ENCODE measurements at places on chromosomes 16 and 17.

DNA sequence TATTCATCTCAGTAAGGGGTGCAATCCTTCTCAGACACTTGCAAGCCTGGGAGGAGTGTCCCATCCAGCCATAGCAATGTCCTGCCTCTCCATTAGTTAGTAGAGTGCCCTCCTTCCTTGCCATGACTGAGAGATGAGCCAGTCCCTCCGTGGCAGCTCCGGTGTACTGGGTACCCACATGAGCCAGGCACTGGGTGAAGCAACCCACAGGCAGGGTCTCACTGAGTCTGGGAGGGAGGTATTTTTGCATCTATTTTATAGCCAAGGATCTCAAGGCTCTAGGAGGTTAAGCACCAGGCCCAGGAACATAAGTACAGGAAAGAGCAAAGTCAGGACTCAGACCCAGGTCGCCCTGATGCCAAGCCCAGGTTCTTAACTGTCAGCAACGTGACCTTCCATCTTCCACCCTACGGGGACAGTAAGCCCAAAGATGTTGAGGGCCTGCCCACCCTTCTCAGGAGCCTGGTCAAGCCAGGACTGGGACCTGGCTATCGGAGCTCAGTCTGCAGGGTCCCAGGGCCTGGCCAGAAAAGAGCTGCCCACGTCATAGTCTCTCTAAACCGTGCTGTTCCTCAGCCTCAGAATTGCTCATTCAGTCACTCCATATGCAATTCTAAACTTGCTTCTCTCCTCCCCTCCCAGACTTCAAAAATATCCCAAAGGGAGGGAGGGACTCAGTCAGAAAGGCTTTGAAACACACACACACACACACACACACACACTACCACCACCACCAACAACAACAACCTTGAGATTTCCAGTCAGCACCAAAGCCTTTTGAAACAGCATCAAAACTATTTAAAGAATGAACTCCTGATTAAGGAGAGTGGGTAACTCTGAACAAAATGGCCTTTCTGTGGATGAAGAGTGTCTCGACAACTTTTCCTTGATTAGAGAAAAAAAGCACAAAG is 16.6 kb downstream of the NOS2 start:
- no peak for DNase-seq

GRCh38 chr16:49986351-49987124 is 38.5 kb upstream of the CNEP1R1 start:
- no peak for DNase-seq

- no peak for DNase-seq
Observed at GRCh38 chr17:61209525-61209924, 190.1 kb upstream of the TBX2 start.

DNA sequence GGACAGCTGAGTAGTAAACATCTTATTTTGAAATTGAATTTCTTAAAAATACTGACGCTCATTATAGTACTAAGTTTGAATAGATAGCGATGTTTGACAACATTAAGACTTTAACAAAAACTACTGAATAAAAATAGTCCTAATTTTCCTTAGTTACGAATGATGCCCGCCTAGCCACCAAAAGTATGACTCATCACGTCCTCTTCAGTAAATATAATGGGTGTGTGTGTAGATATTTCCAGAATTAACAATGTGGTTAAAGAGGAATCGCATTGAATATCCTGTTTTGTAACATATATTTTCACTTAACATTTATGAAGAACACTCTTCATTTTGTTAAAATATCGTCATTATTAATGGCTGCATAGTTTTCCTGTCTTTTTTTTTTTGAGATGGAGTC is 187.6 kb downstream of the MYO1D start:
- DNase-seq, result no peak

GRCh38 chr17:39801055-39801454 is 63.1 kb downstream of the IKZF3 start:
- no peak for DNase-seq

DNA sequence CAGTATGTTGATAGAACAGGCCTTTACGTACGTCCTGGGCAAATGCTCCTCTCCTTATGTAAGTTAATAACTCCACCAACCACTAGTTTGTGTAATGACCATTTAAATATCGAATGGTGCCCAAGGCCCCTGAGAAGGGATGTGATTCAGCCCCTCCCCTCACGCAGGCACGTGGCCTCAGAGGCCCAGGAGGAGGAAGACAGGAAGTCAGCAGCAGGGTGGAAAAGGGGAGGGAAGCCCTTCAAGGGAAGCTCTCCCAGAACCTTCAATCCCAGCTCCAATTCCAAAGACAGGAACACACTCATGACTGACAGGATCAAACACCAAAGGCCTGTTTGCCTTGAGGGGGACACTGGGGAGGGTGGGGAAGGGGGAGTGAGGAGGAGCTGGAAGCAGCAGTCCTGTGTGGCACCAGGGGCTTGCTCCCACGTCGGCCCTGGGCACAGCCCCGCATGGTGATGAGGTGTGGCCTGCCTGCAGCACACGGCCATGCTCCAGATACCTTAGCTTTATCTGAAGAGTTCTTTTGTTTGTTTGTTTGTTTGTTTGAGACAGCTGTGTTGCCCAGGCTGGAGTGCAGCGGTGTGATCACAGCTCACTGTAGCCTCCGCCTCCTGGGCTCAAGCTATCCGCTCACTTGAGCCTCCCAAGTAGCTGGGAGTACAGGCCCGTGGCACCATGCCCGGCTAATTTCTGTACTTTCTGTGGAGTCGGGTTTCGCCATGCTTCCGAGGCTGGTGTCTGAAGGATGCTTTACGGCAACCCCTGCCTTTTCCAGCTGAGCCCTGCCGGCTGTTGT is 105.0 kb downstream of the ZNF778 start:
- no peak for DNase-seq

GRCh38 chr16:85061566-85061965 is 34.0 kb downstream of the KIAA0513 start:
- no peak for DNase-seq

- no peak for DNase-seq
Observed at GRCh38 chr17:43982171-43982570, 22.3 kb upstream of the NAGS start.

DNA sequence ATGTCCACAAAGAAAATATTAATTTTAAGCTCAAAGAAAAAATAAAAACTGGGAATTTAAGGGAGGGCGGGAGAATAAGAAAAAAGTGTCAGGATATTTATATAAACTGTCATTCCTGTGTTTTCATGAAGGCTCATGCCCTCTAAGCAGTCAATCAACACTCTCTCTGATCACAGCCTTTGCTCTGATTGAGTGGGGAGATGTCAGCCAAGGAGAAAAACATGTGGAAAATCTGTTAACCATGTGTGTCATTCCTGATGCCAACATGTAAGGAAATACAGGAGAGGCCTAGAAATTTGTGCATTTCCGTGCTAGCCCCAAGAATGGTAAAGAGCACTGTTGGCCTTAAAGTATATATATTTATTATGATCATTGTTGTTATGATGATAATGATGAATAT is 137.9 kb upstream of the IRX5 start:
- no peak for DNase-seq

- no peak for DNase-seq
Observed at GRCh38 chr17:1183171-1183873, 3.5 kb upstream of the ABR start.

GRCh38 chr16:67881621-67882161 is 3.0 kb upstream of the NRN1L start:
- no peak for DNase-seq

DNA sequence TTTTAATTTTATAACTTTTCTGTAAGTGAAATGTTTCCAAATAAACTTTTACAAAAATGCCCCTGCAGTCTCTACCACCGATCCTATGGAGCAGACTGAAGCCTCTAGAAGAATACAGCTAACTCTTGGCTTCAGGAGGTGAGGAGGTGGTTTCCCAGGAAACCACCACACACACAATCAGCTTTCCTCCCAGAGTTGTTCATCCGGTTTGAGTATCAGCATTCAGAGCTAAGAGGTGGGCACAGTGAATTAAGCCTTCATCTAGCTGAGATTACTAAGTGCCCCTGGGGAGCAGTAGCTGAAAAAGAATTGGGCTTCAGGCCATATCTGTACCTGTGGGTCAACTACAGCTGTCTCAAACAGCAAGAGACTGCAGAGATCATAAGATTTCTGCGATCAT is 139.7 kb downstream of the AATF start:
- peak; percentile 39 for DNase-seq

DNA sequence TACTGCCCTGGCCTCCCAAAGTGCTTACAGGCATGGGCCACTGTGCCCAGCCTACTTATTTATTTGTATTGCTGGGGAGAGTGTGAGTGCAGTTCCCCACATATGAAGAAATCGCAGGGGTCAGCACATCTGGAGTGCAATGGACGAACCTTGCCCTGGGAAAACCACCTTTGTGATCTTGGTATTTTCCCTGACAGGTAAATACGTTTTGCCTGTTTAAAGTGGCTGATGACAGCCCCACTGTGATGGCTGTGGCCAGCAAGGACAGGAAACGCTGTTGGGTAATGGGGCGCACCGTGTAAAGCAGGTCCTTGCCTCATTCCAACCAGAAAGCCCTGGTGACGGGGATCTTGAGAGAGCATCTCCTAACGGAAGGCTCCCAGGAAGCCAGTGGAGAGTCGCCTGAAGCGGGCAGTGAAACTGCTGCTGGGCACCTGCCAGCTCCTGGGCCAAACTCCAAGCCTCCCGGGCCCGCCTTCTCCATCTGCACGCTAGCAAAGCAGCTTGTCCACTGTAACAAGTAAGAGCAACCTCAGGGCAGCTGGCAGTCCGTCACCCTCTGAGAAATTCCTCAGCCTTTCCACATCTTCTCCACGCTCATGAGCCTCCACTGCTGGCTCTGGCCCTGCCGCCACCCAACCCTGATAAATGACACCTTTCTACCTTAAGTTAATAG is 17.5 kb downstream of the EMC8 start:
- no peak for DNase-seq

DNA sequence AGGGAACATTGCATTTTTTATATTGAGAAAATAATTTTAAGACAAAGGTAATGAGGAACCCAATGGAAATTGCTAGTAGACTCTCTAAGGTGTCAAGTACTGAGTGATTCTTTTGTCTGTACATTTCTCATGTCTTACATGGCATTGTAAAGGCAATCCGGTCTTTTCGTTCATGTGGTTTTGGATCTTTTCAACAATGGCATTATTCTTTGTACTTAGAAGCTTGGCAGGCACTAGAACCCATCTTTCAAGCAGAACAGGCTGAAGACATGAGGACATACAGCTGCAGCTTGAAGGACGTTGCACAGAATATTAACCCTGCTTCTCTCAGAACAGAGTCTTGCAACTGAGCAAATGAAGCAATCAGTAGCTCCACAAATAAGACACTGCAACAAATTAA is 231.5 kb upstream of the ZFHX3 start:
- DNase-seq, result no peak

GRCh38 chr16:63596716-63597115 is 1525.1 kb downstream of the CDH11 start:
- no peak for DNase-seq

DNA sequence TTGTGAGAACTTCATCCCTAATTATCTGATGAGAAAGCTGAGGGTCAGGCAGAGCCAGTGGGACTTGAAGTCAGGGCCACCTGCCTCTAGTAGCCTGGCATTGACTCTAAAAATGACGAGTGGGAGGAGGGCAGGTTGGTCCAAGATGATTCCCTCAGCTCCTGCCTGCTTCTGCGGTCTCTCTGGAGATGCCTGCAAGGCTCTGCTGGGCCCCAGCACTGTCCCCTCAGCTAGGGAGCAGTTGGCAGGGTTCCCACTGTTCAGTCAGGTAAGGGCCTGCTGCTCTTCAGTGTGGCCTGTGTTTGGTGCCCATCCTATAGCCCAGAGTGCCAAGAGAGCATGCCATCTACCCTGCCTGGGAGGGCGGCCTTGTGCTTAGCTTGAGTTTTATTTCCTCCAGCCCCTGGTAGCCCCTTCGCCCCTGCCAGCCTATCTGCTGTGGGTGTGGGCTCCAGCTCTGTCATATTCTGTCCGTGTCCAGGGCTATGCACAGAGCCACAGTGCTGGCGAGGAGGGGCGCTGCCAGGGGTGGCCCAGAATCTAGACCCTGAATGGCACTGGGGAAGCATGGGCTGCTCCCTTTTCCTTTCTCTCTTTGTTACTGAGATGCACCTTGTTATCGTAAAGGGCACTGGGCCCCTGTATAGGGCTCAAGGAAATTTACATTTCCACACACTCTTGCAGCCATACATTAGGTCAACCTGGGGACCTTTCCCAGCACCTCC is 68.5 kb downstream of the CYLD start:
- DNase-seq, result no peak

DNA sequence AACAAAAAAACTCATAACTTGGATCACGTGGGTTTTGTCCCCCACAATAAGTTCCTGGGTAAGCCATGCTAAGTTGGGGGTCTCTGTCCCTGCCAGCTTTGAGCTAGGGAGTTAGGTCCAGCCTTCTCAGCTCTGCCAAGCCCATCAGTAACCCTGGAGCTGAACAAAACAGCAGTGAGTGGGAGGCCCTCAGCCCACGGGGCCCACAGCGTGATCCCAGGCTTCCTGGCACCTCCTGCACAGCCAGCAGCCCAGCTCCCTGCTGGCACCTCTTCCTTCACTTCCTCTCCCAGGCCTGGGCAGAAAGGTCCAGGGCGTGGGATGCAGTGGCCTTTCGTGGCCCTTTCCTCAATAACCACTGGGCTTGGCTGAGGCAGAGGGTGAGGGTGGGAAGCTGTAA is 35.5 kb upstream of the CDC42EP4 start:
- DNase-seq, result no peak

- DNase-seq, result peak; percentile 52
Observed at GRCh38 chr16:85316321-85316919, 204.1 kb upstream of the CIBAR2 start.

- no peak for DNase-seq
Observed at GRCh38 chr16:67969254-67970039, 1.0 kb upstream of the SLC12A4 start.

GRCh38 chr16:88560714-88561484 is 9.3 kb upstream of the ZC3H18 start:
- no peak for DNase-seq

DNA sequence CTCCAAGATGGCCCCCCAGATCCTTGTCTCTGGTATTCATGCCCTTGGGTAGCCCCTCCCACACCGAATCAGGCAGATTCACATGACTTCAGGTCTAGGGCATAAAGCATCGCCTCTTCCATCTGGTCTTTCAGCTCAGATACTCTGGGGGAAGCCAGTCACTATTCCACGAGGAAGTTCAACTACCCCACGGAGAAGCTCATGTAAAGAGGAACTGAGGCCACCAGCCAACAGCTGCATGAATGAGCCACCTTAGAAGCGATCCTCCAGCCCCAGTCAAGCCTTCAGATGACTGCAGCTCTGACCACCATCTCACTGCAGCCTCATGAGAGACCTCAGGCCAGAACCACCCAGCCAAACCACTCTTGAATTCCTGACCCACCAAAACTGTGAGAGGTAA is 54.1 kb downstream of the SOCS3 start:
- no peak for DNase-seq
